ENCODE measurements at places on chromosomes 2 and 18.

- H3K27me3 ChIP-seq, result no peaks in the 10 kb centered on the region
- no peak overlapping the region for H3K27ac ChIP-seq
- H3K4me1 ChIP-seq, result peaks cover 18% of the 10 kb centered on the region
- no peak for DNase-seq
These were observed 295.1 kb downstream of the ASXL3 start for GRCh38 chr18:33873112-33873511.

DNA sequence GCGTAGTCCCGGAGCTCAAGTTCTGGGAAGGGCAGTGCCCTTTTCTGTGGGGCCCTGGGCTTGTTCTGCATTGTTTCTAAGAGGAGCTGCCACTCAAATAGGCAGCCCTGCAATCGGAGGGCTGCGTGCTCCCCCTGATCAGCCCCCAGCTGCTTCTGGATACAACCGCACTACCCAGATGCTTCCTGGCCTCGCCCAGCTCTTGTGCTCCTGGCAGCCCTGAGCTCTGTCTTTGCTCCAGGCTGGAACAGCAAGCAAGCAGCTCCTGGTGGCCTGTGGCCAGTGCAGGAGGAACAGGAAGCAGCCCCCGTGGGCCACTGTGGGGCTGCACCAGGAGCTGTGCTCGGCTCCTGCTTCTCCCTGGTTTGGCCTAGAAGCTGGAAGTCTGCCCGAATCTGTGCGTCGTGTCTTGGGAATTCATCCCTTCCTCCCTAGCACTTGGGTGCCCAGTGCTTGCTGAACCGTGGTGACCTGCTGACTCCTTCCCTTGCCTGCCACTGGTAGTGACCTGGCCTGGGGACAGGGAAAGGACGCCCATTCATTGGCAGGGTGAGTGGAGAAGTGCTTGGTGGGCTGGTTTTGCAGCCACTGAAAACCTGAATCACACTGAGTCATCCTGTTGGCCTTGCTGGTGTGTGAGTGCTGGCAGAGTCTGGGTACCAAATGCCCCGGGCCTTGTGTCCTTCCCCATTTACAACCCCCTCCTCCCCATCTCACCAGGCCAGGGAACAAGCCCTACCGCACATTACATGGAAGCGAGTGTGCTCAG is 27.3 kb upstream of the NTSR2 start:
- DNase-seq, result no peak
- no peak overlapping the region for H3K27ac ChIP-seq
- no peaks in the 10 kb centered on the region for H3K36me3 ChIP-seq
- H3K4me1 ChIP-seq, result no peaks in the 10 kb centered on the region

GRCh38 chr18:46809145-46809544 is 52.3 kb upstream of the ST8SIA5 start:
- no peak for DNase-seq
- H3K36me3 ChIP-seq, result no peaks in the 10 kb centered on the region

GRCh38 chr2:183696028-183696427 is 571.8 kb downstream of the NUP35 start:
- no peak overlapping the region for H3K27ac ChIP-seq
- no peak for DNase-seq
- H3K4me3 ChIP-seq, result no peak overlapping the region
- H3K36me3 ChIP-seq, result no peaks in the 10 kb centered on the region
- H3K27me3 ChIP-seq, result no peaks in the 10 kb centered on the region

DNA sequence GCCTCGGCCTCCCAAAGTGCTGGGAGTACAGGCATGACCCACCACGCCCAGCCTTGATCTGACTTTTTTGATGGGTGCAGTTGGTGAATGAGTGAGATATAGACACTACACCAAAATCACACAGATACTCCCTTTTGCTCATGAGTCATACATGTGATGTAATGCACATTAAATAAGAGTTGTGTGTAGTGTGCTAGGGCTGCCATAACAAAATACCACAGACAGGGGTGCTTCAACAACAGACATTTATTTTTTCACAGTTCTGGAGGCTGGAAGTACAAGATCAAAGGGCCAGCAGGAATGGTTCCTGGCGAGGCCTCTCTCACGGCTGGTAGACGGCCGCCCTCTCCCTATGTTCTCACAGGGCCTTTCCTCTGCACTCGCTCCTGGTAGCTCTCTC is 46.6 kb downstream of the GBX2 start:
- no peak overlapping the region for H3K4me3 ChIP-seq
- H3K27ac ChIP-seq, result no peak overlapping the region
- DNase-seq, result no peak
- H3K4me1 ChIP-seq, result no peaks in the 10 kb centered on the region

GRCh38 chr2:236211296-236211695 is 43.1 kb upstream of the GBX2 start:
- no peak for DNase-seq
- no peaks in the 10 kb centered on the region for H3K36me3 ChIP-seq
- no peak overlapping the region for H3K27ac ChIP-seq
- H3K4me3 ChIP-seq, result no peak overlapping the region
- H3K27me3 ChIP-seq, result peaks cover 14% of the 10 kb centered on the region

GRCh38 chr2:217491271-217491670 is 511.5 kb downstream of the TNS1 start:
- no peak overlapping the region for H3K27ac ChIP-seq
- no peak for DNase-seq
- no peaks in the 10 kb centered on the region for H3K36me3 ChIP-seq
- no peaks in the 10 kb centered on the region for H3K27me3 ChIP-seq
